H7 (cell line): ENCODE measurements at places on chromosomes 7 and 10. TPM values are rescaled to one million over a fixed set of nuclear protein-coding genes. Genes with fewer than 3 reads are reported as not detected.

GRCh38 chr10:102718220-102718619 lies 3.8 kb downstream of the SFXN2 start:
- peak; percentile 62 for DNase-seq

GRCh38 chr7:27442455-27442854 lies 199.9 kb downstream of the EVX1 start:
- no peak for DNase-seq

DNA sequence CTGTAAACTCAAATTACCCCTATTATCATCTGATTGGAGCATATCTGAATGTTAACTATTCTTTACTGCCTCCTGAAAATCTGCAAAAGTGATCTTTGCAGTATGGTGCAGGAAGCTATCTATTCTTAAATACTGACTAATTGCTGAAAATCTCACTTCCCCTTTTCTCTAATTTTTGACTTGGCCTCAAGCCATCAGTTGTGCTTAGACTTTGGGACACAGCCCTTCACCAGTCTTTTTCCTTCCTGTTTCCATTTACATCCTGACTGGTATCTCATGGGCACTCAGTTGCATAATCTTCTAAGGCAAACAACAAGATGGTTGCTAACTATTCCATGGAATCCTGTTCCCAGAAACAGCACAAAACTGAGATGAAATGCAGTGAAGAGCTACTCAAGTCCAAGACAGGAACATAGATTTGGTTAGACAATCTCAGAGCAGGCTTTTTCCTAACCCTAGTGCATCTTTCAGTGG lies 228.5 kb downstream of the SORCS1 start:
- no peak for DNase-seq

DNA sequence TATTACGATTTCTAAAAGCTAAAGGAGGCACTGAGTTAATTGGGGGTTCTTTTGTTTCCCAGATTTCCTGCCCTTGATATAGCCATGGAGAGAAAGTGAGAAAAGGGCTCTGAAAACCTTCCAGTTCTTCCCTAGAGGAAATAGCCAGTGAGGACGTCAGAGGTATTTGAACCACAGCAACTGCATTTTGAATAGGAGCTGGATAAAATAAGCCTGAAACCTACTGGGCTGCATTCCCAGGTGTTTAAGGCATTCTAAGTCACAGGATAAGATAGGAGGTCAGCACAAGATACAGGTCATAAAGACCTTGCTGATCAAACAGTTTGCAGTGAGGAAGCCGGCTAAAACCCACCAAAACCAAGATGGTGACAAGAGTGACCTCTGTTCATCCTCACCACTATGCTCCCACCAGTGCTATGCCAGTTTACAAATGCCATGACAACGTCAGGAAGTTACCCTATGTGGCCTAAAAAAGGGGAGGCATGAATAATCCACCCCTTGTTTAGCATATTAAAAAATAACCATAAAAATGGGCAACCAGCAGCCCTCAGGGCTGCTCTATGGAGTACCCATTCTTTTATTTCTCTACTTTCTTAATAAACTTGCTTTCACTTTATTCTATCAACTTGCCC lies 85.1 kb upstream of the FRMD4A start:
- DNase-seq = no peak

DNA sequence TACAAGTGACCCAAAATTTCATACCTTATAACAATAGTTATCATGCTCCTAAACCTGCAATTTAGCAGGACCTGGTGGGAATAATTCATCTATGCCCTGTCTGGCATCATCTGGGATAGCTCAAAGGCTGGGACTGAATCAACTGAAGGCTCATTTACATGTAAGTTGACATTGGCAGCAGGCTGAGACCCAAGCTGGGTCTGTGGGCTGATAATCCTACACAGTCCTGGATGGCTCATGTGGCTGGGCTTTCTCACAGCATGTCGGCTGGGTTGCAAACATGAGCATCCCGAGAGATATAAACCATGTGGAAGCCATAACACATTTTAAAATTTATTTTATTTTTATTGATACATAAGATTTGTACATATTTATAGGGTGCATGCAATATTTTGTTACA lies 19.5 kb upstream of the ABCB5 start:
- no peak for DNase-seq

GRCh38 chr7:52565974-52566373 lies 469.5 kb upstream of the POM121L12 start:
- no peak for DNase-seq

- DNase-seq = no peak
Observed at GRCh38 chr10:70838270-70838805, 22.6 kb downstream of the SGPL1 start.

DNA sequence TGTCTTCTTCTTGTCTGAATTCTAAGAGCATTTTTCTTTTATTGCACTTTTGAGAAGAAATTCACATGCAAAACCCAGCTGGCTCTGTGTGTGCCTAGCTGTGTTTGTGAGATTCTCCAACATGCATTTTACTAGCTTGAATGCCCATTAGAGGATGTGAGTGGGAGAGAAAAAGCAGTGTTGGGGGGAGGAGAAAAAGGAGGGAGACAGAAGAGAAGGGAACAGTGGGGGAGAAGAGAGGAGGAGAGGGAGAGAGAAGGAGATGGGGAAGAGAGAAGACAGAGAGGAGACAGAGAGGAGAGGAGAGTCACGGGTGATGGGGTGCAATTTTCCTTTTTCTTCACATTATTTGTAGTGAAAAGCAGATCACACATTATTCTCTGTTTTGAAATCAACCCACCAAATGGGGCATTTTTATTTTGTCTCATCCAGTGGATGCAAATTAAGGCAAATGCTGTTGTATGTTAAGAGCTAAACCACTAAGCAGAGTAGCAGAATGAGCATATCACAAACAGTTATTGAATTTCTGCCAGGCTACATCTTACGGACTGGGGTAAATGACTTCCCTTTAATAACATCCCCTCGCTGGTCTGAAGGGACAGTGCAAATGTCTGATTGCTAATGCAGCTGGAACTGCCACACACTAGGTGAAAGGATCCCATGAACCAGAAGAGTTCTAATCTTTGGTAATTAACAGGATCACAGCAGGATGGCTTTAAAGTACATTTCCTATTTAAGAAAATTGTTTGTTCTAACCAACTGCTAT lies 849 bp downstream of the LRRN3 start:
- DNase-seq = no peak

The AFAP1L2 gene
- total RNA-seq = 2.0 and 2.1 TPM in 2 replicates

The ABCB4 gene
- 0.69 and 0.85 TPM in 2 replicates for total RNA-seq

The CHAT gene
- total RNA-seq = not detected in 2 replicates

The HOXA9 gene
- not detected in 2 replicates for total RNA-seq

The SUN1 gene
- 60.5 and 82.1 TPM in 2 replicates for total RNA-seq

The EEF1AKMT2 gene
- total RNA-seq = 20.1 and 28.6 TPM in 2 replicates
